NB4 (cell line): ENCODE measurements at places on chromosomes 7 and 10.

DNA sequence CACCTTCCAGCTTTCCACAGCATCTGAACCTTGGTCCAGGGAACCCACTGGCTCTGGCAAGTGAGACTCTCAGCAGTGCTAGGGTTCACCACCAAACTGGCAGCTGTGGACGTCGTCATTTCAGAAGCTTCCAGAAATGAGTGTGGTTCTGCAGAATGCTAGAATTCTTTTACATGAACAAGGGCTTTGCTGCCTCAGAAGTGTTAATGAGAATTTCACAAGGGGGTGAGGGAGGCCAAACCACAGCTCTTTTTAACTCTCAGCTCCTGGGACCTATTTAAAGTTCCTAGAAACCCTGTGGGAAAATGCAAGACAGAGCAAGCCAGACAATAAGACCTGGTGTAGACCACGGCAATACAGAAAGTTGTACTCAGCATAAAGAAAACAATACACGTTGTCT lies 129.3 kb upstream of the BET1 start:
- DNase-seq, result no peak

DNA sequence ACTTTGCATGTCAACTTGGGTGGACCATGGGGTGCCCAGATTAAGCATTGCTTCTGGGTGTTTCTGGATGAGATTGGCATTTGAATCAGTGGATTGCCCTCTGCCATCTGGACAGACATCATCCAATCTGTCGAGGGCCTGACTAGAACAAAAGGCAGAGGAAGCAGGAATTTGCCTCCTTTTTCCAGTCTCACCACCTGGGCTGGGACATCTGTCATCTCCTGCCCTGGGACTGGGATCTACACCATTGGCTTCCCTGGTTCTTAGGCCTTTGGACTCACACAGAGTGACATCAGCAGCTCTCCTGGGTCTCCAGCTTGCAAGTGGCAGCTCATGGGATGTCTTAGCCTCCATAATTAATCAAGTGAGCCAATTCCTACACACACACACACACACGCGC lies 10.3 kb downstream of the SLC13A4 start:
- no peak for DNase-seq

DNA sequence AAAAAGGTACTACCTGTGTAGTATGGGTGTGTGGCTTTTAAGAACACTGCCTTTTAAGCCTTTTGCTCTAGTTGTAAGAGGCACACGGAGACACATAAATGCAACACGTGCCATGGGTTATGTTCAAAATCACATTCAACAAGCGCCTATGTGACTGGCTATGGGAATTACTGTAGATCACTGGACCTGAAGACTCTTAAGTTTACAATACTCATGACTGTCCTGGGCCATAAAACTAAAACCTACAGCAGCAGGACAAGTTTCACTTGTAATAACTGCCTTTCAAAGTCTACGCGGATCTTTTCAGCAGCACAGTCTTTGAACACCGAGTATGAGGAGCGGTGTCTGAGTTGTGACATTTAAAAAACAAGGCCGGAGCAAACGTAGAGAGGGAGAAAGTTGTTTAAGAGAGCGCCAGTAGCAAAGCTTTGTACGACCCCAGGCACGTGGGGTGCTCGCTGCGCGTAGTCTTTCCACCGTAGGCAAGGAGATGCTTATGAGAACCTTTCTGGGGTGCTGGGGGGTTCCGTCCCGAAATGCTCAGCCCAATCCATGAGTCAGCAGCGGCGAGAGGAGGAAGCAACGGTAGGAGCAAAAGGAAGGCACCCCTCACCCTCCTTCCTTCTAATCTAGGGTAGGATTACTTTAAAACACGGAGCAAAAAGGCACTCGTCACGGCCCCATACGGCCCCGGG lies 662 bp downstream of the DNAJC2 start:
- DNase-seq, result peak; percentile 73

- peak; percentile 100 for DNase-seq
These were observed 153.7 kb downstream of the DNAJB6 start for GRCh38 chr7:157490465-157490912.
